ENCODE measurements at places on chromosomes 3 and 15.
A peak's percentile ranks its signal among the peaks of the same experiment; 100 is the strongest.

- no peak for DNase-seq
Observed at GRCh38 chr3:50171540-50172301, 16.6 kb downstream of the SEMA3F start.

GRCh38 chr3:82080261-82080660, 318.8 kb upstream of the GBE1 start:
- DNase-seq: peak; percentile 61

DNA sequence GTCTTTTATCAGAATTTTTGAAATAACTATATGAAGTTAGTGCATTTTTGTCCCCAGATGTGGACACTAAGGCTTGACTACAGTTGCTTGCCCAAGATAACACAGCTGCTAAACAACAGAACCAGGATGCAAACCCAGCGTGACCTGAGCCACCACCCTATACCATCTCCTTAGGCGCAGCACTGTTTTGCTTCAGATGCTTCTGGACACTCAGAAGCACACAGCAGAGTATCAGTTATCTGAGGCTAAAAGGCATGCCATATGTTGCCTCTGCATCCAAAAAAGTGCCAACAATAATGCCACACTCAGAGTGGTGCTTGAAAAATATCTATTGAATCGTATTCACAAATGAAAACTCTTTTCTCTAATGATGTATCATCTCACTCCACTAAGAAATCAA, 24.5 kb downstream of the KCNMB2 start:
- no peak for DNase-seq

DNA sequence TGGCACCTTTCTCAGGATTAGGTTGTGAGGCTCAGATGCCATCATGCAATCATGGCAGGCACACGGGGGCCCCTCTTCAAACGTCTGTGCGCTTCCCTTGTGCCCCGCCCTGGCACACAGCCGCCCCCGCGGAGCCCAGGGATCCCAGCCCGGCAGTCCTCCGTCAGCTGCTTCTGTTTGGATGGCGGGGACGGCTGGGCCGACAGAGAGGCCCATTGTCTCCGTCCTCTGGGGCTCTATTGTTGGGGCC, 849 bp upstream of the HDAC11 start:
- DNase-seq: no peak

DNA sequence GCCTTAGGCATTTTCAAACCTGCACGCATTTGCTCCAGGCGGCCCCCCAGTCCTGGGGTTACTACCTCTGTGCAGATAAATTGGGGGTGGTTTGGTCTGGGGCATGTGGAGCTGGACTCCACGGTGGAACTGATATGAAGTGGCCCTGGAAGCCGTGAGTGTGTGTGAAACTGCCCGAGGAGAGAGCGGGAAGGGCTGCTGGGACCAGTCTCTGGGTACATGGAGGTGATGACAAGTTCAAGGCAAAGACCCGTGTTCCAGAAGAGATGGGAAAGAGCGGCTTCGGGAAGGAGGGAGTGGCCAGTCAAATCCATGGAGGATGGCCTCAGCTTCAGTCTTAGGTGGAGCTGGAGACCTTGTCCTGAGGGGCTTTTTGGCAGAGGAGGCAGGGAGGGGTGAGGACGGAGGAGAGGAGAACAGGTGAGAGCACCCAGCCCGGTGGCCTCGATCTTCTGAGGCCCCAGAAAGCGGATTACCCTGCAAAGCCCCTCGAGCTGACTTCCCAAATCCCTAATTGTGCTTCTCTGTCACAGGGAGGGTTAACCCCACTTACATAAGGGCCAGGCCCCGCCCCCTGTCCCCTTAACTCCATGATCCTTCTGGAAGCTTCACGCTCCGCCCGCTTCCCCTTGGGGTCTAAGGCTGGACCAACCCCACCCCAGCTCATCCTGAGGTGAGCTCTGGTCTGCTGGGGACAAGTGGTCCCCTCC, 1.9 kb upstream of the NR2E3 start:
- DNase-seq: no peak

- DNase-seq: no peak
Observed at GRCh38 chr15:78243491-78243941, 9.2 kb upstream of the ACSBG1 start.

DNA sequence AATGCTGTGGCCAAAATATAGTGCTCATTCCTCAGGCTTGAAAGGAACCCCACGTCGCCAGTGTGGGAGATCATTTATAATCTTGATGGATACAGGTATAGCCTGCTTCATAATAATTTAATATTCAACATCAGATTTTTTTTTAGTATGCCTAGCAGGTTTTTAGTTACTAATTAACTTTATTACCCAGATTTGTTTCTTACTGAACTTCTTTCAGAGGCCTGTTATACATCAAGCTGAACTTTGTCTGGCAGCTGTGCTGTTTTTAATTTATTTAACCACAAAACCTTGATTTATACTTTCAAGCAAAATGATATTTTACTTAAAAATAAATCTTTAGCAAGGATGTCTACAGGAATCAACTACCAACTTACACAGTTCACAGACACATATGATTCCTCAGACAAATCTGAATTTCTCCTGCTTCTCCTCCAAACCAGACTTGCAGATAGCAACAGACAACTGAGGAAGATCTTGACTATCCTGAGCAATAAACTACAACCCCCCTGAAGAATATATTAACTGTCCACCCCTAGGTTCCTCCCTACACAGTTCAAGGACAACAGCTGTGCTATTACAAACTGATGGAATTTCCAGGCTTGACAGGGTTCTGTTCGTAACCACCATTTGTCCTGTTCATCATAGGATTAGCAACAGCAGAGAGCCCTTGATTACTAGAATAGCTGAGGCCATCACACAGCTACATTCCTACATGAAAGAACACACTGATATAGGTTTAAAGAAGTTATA, 610 bp downstream of the MAP4 start:
- DNase-seq: peak; percentile 19

GRCh38 chr15:70781236-70781635, 17.9 kb upstream of the UACA start:
- DNase-seq: no peak

DNA sequence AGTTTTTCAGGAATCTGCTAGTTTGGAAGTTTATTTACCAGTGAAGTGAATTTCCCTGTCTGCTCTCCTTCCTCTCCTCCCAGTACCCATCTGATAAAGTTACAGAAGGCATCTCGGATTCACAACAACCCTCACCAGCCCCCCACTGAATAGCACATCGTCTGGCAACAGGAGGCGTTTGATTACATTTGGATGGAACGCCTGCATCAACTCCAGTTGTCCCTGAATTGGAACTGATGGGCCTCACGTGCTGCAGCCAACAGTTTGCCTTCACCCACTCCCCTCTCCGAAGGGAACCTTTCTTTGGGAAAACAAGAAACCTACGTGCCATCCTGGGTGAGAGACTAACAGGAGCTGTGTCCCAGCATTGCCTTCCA, 59.5 kb upstream of the BCL6 start:
- DNase-seq: no peak

DNA sequence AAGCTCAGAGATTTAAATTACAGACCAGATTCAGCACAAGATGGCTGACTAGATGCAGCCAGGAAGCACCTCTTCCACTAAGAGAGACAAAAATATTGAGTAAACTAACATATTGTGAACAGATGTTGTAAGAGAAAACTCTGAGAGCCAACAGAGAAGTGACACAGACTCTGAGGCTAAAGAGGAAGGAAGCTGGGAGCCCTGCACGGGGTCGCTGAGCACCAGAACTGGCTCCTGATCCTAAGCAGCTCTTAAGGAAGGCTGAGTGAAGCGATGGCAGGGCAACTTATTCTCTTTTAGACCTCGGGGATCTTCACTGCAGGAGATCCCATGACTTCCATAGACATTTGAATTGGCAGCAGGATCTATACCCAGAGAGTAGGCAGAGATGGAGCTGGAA, 578.0 kb upstream of the GRM7 start:
- DNase-seq: no peak

DNA sequence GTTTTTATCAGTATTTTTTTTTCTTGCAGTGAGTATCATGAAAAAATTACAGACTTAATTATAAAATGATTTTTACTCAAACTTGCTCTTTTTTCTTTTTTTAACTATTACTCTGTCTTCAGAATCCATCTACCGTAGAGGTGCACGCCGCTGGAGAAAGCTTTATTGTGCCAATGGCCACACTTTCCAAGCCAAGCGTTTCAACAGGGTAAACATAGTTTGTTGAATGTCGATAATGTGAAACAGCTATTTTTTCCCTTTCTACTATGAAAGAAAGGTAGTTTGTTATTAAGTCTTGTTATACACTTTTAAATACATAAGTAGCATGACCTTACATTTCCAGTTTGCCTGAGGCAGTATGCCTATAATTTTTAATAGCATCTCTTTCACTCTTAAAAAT, 45.6 kb downstream of the PRKCI start:
- no peak for DNase-seq

GRCh38 chr3:164004205-164004604, 1074.1 kb downstream of the SI start:
- DNase-seq: no peak

DNA sequence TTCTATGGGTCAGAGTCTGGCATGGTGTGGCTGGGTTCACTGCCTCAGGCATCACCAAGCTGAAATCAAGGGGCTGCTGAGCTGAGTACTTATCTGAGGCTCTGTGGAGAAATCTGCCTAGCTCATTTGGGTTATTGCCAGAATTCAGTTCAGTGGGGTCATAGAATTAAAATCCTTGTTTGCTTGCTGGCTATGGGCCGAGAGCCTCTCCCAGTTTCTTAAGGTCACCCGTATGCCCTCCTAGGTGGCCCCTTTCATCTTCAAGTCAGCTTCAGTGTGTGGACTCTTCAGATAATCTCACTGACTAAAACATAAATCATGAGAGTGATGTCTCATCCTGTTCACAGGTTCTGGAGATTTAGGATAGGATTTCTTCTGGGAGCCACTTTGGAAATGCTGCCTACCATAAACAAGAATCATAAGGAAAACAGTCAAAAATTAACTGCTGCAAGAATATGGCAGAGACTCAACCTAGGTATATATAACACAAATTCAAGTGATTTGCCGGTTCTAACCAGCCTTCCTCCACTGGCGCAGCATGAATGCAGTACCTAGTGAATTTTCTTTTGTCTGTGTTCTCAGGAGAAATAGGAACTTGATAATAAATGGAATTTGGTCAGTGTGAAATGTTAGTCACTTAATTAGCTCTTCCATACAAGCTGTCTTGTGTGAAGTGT, 5.3 kb downstream of the CP start:
- DNase-seq: no peak

- DNase-seq: peak; percentile 29
Observed at GRCh38 chr3:16200411-16200810, 25.9 kb downstream of the GALNT15 start.

Measured in fibroblast of skin of right quadriceps (primary cell).